CD4-positive, alpha-beta T cell treated with Interleukin-15 for 4 hours (primary cell): ENCODE measurements at places on chromosomes 3 and 15.

DNA sequence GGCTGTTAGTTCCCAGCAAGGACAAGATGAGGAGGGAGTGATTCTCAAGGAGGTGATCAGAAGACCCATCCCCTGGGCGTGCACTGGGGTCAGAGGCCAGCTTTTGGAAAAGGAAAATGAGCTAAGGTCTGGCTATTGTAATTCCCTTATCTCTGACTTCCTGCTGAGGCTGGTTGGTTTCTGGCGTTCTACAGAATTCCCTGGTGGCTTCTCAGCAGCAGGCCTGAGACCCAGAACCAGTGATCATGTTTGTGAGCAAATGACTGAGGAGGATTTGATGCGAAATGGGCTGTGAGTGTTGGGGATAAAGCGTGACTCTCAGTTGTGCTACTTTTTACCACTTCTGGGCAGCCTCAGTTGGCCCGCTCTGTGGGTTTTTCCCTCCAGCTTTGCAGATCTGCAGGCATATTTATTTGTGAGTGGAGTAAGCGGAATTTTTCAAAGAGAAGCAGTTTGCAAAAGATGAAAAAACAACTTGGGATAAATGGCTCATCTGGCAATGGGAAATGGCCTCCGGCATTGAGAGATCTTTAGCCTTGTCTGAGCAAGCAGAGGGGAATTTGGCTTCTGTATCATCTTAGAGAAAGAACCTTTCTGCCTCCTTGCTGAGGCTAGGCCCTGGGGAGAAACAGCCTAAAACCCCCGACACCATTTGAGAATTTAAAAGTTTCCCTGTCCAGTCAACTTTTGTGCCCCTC lies 102.7 kb downstream of the SLCO3A1 start:
- no peak for DNase-seq

DNA sequence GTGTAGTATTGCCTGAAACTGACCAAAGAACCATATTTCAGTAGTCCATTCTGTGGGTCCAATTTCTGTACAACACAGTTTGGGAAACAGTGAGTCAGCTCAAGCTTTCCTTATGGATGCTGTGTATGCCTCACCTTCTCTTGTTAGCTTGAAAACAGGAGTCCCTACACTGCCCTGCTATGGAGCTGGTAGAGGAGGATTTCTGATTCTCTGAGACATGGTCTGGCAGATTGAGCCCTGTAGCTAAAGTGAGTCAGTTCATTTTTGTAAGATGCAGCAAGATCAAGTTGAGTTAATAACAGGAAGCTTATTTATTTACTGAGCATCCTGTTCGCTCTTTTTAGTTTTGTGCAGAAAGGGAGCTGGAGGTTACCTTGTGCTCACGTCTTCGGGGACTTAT lies 424.1 kb upstream of the RBMS3 start:
- no peak for DNase-seq

DNA sequence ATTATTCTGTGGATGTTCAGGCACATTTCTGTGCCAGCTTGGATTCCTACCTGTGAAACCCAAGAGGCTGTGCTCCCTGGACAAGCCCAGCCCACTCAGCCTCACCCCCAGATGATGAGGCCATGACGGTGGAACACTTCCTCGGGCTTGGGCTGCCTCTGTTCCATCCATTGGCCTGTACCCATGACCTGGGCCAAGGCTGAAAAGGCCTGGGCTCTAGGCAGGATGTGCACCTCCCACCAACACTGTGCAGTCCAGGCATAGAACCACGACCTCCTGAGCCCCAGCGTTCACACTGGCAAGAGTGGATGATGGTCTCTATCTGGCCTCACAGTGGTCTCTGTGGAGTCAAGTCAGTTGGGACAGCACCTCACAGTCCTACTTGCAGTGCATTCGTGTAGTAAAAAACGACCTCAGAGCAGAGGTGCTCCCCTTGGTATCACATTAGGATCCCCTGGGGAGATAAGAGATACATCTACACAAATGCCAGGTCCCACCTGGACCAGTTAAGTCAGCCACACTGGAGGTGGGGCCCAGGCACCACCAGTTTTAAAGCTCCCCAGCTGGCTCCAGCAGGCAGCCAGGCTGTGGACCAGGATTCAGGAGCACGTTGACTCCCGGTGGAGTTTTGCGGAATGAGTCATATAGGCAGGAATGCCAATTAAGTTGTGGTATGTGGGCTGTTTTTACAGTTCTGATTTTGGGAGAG lies 39.0 kb upstream of the IGF1R start:
- no peak for DNase-seq

- DNase-seq: no peak
These were observed 11.8 kb downstream of the CD47 start for GRCh38 chr3:108079043-108079442.

DNA sequence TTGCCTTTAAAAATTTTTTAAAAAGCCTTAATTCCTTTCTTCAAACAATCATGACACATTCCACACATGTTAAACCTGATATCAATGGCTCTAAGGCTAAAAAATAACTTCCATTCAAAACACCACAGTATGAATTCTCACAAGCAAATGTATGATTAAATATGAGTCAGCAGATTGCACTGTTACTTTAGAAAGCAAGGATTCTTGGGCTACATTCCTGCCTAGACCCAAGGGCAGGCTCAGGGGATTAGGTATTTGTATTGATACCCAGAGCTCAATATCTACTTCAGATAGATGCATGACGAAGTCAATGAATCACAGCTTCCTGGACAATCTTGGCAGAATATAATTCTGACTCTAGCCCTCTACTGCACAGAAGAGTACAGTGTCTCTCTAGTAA lies 65.7 kb downstream of the RARB start:
- DNase-seq: no peak

DNA sequence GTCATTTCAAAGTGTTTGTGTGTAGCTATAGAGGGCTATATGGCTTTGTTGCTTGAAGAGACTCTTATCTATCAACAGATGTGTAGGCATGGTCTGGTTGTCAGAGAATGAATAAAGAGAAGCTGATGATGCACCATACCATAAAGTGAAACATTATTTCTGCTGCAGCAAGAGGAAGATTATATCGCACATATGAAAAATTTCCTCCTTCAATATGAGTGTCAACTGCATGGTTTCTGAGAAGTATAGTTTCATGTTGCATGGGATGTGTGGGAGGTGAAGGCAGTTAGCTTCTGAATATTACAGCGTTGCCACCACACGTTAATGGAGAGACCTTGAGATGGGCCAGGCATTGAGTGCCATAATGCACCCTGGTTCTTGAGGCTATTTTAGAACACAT lies 217.9 kb downstream of the SATB1 start:
- no peak for DNase-seq

GRCh38 chr3:139909811-139910210 lies 25.2 kb upstream of the CLSTN2 start:
- DNase-seq: no peak

- DNase-seq: peak; percentile 10
These were observed 57.2 kb upstream of the UBE2E1 start for GRCh38 chr3:23748398-23749110.
